ENCODE measurements at places on chromosomes 12 and 14.

- no peak for DNase-seq
Measured at GRCh38 chr12:2390850-2391390, 338.1 kb downstream of the CACNA1C start.

DNA sequence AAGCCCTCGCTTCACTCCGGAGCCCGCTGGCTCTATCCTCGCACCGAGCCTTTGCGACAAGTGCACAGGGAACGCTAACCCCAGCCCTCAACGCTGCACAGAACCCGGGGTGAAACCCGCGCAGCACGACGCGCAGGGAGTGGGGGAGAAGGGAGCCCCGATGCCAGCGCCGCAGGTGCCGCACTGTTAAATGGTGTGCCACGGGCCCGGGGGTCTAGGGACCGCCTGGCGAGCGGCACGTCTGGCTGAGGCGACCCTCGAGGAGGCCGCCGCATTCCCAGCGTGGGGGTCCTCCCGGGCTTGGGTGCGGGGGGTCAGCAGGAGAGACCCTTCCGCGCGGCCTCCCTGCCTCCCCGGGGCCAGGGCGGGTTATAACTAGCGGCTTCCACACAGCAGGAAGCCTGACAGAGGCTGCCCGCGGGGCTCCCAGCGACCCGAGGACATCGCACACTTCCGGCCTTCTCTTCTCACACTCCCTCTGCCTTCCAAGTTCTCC, 23.8 kb upstream of the LRTM2 start:
- DNase-seq, result no peak

DNA sequence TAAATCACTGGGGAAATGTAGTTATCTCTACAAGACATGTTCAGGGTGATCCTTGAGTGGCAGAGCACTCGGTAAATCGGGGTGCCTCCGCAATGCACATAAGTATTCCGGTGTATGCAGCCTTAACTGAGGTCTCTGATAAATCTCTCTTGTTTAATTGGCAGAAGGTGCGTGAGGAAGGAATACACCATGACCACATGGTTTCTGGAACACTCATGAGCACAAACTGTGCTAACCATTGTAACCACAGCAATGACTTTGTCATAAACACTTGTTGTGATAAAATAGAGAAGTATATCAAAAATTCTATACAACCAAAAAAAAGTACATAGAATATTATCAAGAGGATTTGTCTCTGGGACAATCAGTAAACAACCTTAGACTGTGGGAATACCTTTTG, 146.8 kb upstream of the DIO2 start:
- no peak for DNase-seq

GRCh38 chr12:87112571-87113345, 856.6 kb upstream of the MGAT4C start:
- no peak for DNase-seq

GRCh38 chr12:66188584-66189485, at the start of gene IRAK3:
Gene IRAK3, plus strand, starts transcription at chr12:66189214. Its CDS starts 86 bp downstream, at chr12:66189300.
- no peak for DNase-seq

- peak; percentile 73 for DNase-seq
Measured at GRCh38 chr14:54562334-54562733, 4.6 kb upstream of the SAMD4A start.

DNA sequence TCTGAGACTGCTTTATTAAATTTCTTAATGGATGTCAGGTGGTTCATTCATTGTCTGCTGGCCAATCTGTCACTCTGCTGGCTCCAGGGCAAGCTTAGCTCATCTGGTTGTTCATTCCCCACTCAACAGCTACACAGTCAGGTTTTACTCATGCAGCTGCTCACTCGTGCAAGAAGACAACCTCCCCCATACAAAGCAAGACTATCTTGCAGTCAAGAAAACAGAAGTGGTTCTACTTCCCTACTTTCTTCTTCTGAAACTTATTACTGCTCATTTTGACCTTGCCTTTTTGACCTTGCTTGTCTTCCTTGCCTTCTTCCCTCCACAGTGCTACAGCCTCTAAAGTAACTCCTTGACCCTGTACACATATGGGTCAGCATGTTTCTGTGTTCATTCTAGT, 277.9 kb downstream of the SSPN start:
- peak; percentile 91 for DNase-seq

DNA sequence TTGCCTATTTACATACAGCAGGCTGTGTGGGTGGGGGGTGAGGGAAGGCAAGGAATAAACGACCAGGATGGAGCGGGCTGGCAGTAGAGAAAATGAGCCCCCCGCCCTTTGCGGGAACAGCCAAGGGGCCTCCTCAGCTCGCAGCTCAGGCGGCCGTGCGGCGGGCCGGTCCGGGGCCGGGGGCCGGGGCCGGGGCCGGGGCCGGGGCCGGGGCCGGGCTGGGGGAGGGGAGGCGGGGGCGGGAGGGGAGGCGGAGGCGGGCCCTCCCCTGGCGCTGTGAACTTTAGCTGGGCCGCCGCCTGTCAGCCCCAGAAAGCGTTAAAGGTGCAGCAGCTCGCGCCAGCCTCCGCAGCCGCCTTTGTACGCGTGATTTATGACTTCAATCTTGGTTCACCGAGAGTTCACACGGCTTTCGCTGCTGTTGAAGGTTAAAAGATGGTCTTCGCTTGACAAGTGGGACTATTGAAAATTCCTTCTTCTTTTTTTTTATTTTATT, 28.8 kb downstream of the HOXC4 start:
- no peak for DNase-seq

DNA sequence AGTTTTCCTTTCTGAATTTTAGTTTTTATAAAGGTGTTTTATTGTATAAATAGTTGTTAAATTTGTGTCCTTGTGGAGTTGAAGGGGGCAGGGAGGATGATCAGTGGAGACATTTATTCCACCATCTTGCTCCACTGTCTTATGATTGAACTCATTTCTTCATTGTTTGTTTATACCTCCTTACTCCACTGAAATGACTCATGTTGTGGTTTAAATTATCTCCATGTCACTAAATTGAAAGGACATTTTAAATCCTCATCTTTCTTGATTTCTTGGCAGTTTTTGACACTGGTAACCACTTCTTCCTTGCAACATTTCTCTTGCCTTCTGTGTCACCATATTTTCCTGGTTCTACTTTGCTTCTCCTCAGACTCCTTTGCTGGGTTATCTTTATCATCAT, 23.6 kb upstream of the FERMT2 start:
- DNase-seq, result no peak

DNA sequence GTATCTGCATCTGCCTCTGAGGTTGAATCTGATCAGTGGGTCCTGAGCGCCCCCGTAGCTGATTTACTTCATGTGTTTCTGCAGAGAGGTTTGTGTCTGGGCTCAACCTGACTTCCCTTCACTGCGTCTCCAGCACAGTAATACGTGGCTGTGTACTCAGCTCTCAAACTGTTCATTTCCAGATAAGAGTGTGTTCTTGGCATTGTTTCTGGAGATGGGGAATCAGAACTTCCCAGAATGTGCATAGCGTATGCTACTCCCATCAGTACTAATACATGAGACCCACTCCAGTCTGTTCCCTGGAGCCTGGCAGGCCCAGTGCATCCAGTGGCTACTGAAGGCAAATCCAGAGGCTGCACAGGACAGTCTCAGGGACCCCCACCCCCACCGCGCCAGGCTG, 1297.2 kb downstream of the TMEM121 start:
- DNase-seq, result no peak

DNA sequence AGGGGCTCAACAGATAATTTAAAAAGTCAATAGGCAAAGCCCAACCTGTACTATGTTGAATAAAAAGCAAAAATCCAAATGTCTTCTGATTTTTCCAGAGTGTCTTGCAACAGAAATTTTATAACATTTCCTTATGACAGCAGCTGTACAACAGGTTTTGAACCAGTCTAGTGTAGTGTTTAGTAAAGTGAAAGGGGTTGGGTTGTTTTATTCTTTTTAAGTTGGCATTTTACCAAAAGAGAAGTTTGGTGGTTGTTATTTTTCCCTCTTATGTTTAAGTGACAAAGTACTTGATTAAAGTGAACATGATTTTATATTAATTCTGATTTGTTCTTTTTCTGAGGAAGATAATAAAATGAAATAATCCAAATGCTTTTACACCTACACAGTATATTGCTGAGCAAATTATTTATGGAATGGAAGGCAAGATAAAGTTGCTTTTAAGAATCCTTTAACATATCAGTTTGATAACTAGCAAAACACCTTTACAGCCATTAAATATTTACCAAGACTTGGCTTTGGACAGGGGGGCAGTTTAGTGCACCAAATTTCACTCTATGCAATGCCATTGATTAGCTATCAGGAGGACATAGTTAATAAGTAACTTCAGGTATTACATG, 128.9 kb downstream of the FOXA1 start:
- no peak for DNase-seq

- peak; percentile 64 for DNase-seq
Measured at GRCh38 chr14:102437997-102438915, 71.3 kb downstream of the ANKRD9 start.

GRCh38 chr14:61750708-61751474, 11.3 kb upstream of the SNAPC1 start:
- peak; percentile 84 for DNase-seq

- DNase-seq, result no peak
Measured at GRCh38 chr12:26848156-26848825, 15.3 kb upstream of the ITPR2 start.

DNA sequence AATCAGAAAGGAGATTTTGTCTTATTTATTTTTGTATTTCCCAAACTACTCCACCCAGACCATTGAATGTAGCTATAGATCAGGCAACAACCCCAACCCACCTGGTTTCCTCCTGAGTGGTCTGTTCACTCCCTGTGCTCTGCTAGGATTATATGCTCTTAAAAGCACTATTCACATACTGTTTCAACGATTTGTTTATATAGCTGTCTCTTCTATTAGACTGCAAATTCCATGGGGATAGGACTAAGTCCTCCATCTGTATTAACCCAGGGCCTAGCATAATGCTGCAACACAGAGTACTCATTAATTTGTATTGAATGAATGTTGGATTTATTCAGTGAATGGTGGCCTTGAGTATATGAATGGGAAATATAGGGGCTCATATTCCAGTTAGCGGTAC, 307.6 kb downstream of the RAD51B start:
- DNase-seq, result no peak

DNA sequence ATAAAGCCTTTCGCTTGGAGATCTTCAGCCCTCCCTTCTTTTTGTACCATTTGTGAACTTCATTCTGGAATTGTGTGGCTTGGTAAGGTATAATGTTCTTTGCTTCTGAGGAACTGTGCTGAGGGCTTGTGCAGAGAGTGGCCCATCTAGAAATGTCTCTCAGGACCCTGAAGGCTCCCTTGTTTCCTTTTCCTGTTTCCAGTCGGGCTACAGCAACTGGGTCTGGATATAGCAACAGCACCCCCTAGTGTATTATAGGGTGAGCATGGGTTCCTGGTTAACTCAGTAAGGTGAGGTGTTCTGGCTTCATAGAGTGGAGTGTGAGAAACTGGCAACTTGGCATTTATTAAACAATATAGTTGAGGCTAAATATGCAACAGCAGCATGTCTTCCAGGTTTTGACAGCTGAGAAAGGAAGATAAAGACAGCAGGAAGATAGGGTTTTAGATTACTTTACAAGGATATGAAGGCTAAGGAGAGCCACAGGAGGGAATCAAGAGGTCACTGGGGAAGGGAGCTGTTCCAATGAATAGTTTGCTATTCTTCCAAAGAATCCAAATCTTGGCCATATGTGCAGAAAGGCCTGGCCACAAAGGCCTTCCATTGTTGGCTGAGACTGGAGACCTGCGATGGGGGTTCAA, 49.1 kb upstream of the RNU6-8 start:
- peak; percentile 69 for DNase-seq

DNA sequence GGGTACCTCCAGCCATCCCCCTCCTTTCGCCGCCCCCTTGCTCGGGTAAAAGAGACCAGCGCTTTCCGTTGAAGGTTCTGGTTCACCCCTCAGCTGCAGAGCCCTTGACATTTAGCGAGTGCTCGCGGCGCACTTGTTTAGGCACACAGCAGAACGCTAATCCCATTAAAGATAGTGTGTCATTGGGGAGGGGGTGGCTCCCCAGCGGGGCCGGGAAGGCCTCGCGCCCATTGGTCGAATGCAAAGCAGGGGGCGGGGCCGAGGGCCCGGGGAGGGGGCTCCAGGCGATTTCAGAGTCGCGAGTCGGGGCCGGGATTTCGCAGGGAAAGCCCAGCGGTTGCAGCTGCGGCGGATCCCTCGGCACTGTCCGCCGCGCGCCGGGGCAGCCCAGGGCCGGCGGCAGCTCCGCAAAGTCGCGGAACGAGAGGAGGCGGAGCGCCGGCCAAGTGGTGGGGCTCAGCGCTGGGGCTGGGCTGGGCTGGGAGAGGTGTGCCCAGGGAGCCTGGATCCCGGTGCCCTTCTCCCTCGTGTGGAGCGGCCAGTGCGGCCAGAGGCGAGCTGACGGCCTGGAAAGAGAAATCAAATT, 122.9 kb downstream of the TSPAN9 start:
- DNase-seq, result peak; percentile 34

DNA sequence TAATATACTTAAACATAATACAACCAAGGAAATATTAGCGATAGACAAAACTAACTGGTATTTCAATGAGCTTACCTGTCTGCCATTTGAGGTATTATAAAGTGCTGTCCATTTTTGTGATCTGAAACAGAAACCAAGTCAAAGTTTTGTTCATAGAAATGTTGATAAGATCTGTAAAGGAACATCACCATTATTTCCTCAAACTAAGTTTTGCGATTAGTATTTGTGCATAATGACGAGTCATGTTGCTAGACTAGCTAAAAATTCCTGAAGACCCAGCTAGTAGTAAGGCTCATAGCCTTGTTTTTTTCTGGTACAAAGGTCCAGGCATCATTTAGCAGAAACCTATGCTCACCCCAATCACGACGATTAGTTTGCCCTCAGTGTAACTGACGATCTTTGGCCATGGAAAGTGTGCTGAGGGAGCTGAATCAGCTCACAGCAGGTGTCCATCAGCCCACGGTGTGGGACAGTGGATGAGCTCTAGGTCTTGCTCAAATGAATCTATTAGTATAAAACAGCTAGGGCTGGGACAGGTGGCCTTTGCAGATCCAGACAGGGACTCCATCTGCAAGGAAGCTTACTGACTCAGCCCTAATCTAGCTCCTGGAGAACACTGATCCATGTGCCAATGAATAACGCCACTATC, 28.7 kb downstream of the GIT2 start:
- no peak for DNase-seq

DNA sequence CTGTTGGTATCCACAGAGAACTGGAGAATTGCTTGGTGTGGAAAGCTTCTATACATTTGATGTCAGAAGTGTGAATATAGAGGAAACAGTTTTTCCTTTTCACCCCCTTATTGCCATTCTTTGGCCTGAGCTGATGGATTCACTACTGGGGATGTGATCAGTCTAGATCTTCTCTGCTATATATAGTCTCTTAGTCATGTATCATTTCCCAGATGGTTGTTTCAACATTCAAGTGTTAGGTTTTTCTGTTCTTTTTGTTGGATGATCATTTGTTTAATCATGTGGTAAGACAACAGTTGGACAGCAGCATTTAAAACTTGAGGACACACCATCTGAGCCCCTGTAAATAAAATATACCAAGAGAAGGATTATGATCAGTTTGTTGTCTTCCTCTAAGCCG, 29.6 kb downstream of the TMX1 start:
- no peak for DNase-seq

DNA sequence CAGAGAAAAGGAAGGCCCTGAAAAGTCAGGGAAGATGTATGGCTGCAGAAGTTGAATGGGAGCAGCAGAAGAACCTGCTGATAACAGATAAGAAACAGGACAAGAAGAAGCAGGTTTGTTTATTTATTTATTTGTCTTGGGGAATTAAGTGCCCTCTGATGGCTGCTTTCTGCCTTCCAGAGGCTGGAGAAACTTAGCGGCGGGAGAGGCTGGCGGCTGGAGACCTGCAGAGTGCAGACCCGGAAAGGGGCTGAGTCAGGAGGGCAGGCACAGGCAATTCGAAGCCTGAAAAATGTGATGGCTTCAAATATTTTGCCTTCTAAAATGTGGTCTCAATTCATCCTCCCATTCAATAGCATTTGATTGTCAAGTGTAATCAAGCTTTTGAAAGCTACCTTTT, 168.2 kb upstream of the GZMB start:
- no peak for DNase-seq

- DNase-seq, result no peak
Measured at GRCh38 chr14:91867316-91867988, at the start of gene TC2N. Gene TC2N, minus strand, starts transcription at chr14:91867536. Its CDS starts 53,767 bp downstream, at chr14:91813769.
